ENCODE measurements at places on chromosomes 5 and 9. TPM values are rescaled to one million over a fixed set of nuclear protein-coding genes. Genes with fewer than 3 reads are reported as not detected.

DNA sequence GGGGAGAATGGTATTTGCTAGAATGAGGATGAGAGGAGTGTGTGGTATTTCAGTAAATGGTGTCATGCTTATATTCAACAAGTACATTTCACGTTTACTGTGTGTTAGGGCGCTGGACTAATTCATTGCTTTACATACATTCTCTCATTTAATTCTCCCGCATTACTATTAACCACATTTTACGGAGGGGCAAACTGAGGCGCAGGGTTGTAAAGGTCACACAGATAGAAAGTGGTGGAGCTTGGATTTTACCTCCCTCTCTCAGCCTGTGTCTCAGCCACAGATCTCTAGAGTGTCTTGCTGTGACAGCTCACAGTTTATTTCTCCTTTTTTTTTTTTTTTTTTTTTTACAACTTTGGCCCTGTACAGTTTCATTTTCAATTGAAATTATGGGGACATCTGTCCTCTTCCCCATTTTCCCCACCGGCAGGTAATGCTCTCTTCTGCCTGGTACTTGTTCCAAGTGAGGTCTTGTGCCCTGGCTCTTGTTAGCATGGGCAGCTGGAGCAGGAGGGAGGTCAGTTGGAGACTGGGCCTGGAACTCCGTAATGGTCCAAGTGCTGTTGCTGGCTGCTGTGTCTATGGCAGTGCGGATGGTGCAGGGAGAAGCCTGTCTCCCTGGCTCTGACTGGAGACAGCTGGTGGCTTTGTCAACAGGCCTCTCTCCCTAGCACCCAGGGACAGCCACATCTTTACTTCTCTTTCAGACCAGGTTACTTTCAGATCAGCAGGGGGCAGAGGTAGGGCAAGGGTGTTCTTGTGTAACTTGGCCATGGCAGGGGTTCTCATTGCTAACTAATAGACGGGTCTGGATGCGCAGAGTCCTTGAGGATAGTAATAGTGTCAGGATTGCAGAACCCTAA is 20.5 kb upstream of the NDST1 start:
- DNase-seq, result no peak

DNA sequence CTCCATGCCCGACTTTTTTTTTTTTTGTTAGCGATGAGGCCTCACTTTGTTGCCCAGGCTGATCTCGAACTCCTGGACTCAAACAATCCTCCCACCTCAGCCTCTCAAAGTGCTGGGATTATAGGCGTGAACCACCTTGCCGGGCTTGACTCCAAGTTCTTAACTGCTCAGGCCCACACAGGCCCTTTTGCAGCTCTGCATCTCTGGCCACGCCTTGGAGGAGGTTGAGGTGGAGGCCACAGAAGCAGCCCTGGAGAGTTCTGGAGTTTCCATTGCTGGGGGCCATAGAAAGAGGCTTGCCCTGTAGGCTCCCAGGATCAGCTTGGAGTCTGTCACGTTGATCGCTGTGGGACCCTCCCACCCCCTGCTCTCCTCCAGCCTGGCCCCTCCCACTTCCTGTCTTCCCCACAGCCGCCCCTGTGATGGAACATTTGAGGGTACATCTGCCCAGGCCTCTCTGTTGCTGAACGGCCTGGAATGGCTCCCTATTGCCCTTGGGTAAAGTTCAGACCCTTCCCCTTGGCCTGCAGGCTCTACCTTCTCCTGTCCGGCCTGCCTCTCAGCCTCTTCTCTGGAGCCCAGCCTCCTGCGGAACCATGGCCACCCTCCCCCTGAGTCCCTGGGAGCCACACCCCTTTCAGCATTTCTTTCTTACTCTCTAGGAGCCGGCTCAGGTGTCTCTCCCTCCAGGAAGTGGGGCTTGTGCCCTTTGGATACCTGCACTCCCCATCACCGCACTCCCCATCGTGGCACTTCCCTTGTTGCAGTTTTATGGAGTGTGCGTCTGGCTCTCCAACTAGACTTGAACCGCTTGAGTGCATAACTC is 30.4 kb upstream of the IER5L start:
- DNase-seq, result no peak

DNA sequence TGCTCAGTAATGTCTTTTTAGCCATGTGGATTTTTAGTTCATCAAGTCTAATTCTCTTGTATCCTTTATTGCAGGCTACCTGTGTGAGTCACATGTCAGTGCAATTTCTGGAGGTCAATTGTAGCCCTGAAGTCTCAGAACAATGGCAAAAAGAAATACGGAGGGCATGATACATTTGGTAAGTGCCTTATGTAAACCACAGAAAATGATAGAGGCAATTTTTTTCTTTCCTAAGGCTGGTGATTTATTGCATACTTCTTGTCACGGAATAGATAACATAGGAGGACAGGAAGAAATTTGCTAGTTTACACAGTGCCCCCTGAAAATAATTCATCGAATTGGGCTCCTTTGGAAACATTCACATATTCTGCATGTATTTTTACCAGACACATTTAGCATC is 235.9 kb downstream of the DMRTA1 start:
- no peak for DNase-seq

- no peak for DNase-seq
Measured at GRCh38 chr9:107485458-107486043, 4.0 kb downstream of the KLF4 start.

DNA sequence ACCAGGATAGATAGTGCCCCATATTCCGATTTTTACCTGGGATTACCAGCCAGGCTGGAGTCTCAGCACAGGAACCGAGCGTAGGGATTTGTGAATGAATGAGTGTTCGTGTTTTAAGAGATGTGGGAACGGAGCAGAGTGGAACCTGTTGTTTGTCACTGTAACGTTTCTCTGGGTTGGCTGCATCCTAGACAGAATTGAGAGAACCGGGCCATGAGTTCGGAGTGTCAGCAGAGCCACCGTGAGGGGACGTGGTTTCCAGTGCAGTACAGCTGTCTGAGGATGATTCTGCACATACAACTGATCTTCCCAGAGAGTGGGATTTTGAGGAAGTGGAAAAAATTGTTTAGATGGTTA is 1.2 kb downstream of the PDE8B start:
- DNase-seq, result no peak

- no peak for DNase-seq
Measured at GRCh38 chr9:136756836-136757235, 1.2 kb downstream of the LCN8 start.

DNA sequence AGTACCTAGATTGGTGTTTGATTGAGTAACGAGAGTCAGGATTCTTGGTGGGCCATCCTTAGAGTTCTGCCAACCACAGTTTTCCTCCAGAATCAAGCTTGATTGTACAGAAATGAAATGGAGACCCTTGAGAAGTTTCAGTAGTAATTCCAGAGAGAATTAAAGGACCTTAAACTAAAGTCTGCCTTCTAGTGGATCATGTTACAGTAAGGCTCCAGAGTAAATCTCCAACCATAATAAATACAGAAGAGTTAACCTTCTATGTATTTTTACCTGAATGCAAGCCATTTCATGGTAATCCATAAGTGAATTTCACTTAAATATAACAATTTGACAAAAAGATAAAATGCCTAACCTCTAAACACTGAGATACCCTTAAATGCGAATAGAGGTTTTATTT is 53.0 kb upstream of the CNTLN start:
- no peak for DNase-seq

GRCh38 chr5:79573983-79574890 is 38.0 kb upstream of the TENT2 start:
- DNase-seq, result no peak

DNA sequence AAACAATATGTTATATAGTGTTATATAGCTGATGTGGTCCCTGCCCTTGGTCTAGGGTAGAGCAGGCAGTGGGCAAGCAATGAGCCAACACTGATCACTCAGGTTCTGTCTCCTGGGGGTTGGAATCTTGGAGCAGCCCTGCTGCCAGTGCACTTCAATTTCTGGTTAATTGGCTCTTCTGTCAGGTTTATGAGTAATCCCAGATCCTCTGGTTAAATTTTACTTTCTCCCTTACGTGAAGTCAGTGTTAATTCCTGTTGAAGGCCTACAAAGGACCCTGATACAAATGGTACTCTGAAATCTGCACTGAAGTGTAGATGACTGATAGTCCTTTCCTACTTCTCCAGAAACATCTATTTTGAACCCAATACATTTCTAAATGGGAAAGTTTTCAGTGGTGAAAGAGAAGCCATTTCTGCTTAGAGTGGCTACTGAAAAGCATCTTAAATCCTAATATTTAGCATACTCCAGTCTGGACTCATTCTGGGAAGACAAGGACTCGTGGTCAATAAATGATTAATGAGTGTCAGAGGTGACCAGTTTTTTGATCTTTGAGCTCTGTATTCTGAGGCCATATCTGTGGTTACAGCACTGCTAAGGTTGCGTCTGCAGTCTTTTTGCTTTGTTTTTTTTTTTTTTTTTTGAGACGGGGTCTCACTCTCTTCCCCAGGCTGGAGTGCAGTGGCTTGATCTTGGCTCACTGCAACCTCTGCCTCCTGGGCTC is 442.4 kb downstream of the KIF4B start:
- no peak for DNase-seq

- no peak for DNase-seq
Measured at GRCh38 chr5:155004138-155004744, 9.3 kb upstream of the KIF4B start.

Gene NUTM2G
- not detected for total RNA-seq

Gene SPINK4
- not detected for total RNA-seq

Gene BDP1
- total RNA-seq, result 47.9 TPM

Gene C9
- not detected for total RNA-seq

Gene FOXD4L3
- total RNA-seq, result not detected

Gene CCDC152
- 5.9 TPM for total RNA-seq

Gene HMGCR
- 43.0 TPM for total RNA-seq

Gene FOXD4L6
- total RNA-seq, result not detected

Measured in CD4-positive, alpha-beta memory T cell (primary cell).